ENCODE measurements at places on chromosomes 11 and 22. TPM values are rescaled to one million over a fixed set of nuclear protein-coding genes. Genes with fewer than 3 reads are reported as not detected.

- no peak overlapping the region for H3K27ac ChIP-seq
- no peaks in the 10 kb centered on the region for H3K36me3 ChIP-seq
- DNase-seq: no peak
- H3K27me3 ChIP-seq: no peaks in the 10 kb centered on the region
These were observed 184.0 kb upstream of the TBCEL start for GRCh38 chr11:120839846-120840402.

GRCh38 chr11:47881145-47881544 is 33.0 kb upstream of the NUP160 start:
- no peak overlapping the region for H3K27ac ChIP-seq
- H3K4me3 ChIP-seq: no peak overlapping the region
- no peak for DNase-seq
- H3K4me1 ChIP-seq: no peaks in the 10 kb centered on the region
- no peaks in the 10 kb centered on the region for H3K27me3 ChIP-seq
- no peaks in the 10 kb centered on the region for H3K36me3 ChIP-seq

GRCh38 chr11:121445071-121445768 is 6.9 kb upstream of the SORL1 start:
- no peaks in the 10 kb centered on the region for H3K4me1 ChIP-seq
- no peak overlapping the region for H3K27ac ChIP-seq
- H3K27me3 ChIP-seq: no peaks in the 10 kb centered on the region
- no peak for DNase-seq
- no peaks in the 10 kb centered on the region for H3K36me3 ChIP-seq

GRCh38 chr11:64854534-64855502 is 10.4 kb upstream of the CDC42BPG start:
- peak overlapping the region; percentile 84 for H3K27ac ChIP-seq
- H3K36me3 ChIP-seq: peaks cover 33% of the 10 kb centered on the region
- peaks cover 90% of the 10 kb centered on the region for H3K4me1 ChIP-seq
- no peaks in the 10 kb centered on the region for H3K27me3 ChIP-seq

OR8D4 gene
- total RNA-seq: not detected

DNA sequence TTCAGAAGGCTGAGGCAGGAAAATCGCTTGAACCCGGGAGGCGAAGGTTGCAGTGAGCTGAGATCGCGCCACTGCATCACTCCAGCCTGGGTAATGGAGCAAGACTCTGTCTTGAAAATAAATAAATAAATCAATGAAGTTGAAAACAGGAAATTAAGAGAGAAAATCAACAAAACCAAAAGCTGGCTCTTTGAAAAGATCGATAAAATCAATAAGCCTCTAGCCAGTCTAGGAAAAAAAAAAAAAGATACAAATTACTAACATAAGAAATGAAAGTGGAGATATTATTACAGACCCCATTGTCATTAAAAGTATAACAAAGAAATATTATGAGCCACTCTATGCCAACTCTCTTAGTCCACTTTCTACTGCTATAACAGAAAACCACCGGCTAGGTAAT is 48.0 kb upstream of the NUP160 start:
- no peaks in the 10 kb centered on the region for H3K27me3 ChIP-seq
- no peak overlapping the region for H3K4me3 ChIP-seq
- DNase-seq: no peak
- no peaks in the 10 kb centered on the region for H3K4me1 ChIP-seq
- no peaks in the 10 kb centered on the region for H3K36me3 ChIP-seq

DNA sequence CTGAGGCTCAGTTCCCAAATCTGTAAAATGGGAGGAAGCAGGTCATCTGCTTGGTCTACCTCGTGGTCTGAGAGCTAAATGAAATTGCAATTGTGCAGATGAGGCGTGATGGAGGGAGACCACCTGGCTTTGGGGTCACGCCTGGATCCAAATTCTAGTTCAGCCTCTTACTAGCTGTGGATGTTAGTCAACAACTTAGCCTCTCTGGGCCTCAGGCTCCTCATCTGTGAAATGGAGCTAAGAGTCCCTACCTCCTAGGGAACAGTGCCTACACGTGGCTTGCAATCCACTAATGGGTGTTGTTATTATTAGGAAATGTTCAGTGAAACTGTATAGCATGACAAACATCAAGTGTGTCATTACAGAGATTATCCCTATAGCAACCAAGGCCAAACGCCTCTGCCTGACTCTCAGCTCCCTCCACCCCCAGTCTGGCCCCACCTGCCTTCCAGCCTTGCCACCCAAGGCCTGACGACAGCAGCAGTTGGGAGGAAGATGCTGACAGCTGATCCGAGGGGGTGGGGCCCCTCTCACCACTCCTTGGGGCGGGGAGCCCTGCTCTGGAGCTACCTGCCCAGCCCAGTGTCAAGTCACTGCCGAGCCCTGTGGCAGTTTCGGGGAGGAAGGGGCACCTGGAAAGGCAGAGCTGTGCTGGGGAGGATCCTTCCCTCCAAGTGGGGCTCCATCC is 1.7 kb upstream of the RHOD start:
- peak overlapping the region; percentile 58 for H3K27ac ChIP-seq
- DNase-seq: peak; percentile 89
- H3K27me3 ChIP-seq: no peaks in the 10 kb centered on the region
- H3K36me3 ChIP-seq: no peaks in the 10 kb centered on the region
- peaks cover 36% of the 10 kb centered on the region for H3K4me1 ChIP-seq

GRCh38 chr11:32847511-32847910 is 17.8 kb downstream of the PRRG4 start:
- no peak overlapping the region for H3K4me3 ChIP-seq
- no peak for DNase-seq
- no peaks in the 10 kb centered on the region for H3K27me3 ChIP-seq
- no peaks in the 10 kb centered on the region for H3K36me3 ChIP-seq

GDPD5 gene
- total RNA-seq: 2.0 TPM

DNA sequence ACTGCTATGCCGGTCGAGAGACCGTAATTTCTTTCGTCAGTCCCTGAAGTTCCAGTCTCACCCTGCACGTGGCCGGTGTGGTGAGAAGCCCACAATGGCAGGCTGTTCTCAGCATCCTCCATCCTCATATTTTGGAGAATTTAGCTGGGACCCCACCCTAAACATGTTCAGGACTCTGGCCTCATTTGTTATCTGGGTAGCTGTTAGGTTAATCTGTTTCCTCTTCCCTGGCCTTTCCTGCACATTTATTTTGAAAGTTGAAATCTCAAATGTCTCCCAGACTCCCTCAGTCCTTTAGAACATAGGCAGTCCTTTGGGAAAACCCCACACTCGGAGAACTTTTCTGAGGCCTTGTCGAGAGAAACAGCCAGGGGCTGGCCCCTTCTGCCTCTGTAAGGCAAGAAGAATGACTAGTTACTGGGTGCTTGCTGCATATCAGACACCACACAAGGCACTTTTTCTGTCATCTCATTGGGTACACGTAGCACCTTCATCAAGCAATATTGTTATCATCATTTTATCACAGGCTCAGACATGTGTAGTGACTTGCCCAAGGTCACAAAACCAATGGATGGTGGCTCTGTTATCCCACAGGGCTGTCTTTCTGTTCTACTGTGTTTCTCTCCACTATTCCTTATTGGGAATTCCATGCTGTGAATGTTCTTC is 109.3 kb upstream of the CRYBB3 start:
- peak; percentile 43 for DNase-seq
- peak overlapping the region; percentile 43 for H3K27ac ChIP-seq
- peaks cover 5% of the 10 kb centered on the region for H3K4me1 ChIP-seq

C11orf58 gene
- 112 TPM for total RNA-seq

PRR33 gene
- 0.81 TPM for total RNA-seq

FGF19 gene
- total RNA-seq: not detected

PLXNB2 gene
- 101 TPM for total RNA-seq

- H3K27ac ChIP-seq: no peak overlapping the region
- peaks cover 26% of the 10 kb centered on the region for H3K36me3 ChIP-seq
- H3K4me1 ChIP-seq: no peaks in the 10 kb centered on the region
- no peak for DNase-seq
- no peak overlapping the region for H3K4me3 ChIP-seq
These were observed 11.2 kb downstream of the TSPO start for GRCh38 chr22:43162412-43163150.

ARHGAP8 gene
- 0.17 TPM for total RNA-seq

GRCh38 chr11:33701302-33702230 is 940 bp upstream of the C11orf91 start:
- H3K27ac ChIP-seq: peak overlapping the region; percentile 94
- H3K36me3 ChIP-seq: no peaks in the 10 kb centered on the region
- H3K4me1 ChIP-seq: peaks cover 65% of the 10 kb centered on the region
- peak overlapping the region; percentile 61 for H3K4me3 ChIP-seq
- no peaks in the 10 kb centered on the region for H3K27me3 ChIP-seq

DNA sequence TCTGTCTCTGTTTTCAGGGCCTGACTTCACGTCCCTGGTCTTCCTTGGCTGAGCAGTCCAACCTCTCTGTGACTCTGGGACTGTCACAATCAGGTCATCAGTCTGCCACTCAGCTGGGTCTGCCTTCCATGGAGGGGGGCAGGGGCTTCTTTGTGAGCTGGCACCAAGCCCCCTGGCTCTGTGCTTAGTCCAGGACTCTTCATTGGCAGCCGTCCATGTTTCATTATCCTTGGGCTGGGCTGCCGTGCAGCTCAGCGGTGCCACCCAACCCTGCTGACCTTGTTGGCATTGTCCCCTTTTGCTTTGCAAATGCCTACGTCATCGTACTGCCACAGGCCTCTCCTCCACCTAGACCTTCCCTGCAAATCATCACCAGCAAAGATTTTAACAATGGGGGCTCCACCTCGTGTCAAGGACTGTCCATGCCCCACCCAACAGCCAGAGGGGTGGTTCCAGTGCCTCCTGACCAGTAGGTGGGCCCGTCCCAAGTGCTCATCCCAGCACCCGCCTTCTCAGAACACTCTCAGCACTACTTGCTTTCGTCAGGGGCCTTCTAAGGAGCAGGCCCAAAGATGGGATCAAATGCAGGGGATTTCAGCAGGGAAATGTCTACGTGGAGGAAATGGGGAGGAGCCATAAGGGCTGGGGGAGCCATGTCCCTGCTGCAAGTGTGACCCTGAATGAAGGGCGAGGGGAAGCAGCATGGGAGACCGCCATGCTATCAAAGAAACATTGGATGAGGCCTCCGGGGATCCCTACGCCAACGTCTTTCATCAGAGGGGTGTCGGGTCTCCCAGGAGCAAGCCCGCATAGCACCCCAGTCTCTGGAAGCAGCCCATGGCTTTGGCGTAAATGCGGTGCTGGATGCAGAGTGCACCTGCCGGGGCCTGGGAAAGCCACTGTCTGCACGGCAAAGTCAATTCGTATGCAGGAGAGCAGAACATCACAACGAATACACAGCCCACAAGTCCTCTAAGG is 18.2 kb downstream of the KRTAP5-6 start:
- H3K27ac ChIP-seq: no peak overlapping the region
- no peaks in the 10 kb centered on the region for H3K4me1 ChIP-seq
- DNase-seq: peak; percentile 60
- H3K27me3 ChIP-seq: no peaks in the 10 kb centered on the region
- no peak overlapping the region for H3K4me3 ChIP-seq

All from heart left ventricle (tissue), 16 donors.